ENCODE measurements at places on chromosomes 13 and 19.

- DNase-seq: no peak
Observed at GRCh38 chr13:62137629-62138405, 722.2 kb upstream of the PCDH20 start.

DNA sequence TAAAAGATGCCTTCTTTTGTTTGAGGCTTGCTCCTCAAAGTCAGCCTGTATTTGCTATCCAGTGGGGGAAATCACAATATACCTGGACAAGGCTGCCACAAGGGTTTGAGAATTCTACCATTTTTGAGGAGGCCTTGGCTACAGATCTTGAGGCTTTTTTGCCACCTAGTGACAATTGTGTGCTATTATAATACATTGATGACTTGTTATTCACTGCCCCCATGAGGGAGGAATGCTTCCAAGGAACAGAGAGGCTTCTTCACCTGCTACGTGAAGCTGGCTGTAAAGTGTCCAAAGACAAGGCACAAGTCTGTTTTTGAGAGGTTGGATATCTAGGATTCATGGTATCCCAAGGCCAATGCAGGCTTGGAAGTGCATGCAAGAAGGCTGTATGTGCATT is 72.5 kb downstream of the ZNF708 start:
- no peak for DNase-seq

- DNase-seq: no peak
Observed at GRCh38 chr13:24997367-24997967, 98.5 kb upstream of the PABPC3 start.

- DNase-seq: peak; percentile 51
Observed at GRCh38 chr19:51427201-51427600, 9.8 kb upstream of the SIGLEC10 start.

DNA sequence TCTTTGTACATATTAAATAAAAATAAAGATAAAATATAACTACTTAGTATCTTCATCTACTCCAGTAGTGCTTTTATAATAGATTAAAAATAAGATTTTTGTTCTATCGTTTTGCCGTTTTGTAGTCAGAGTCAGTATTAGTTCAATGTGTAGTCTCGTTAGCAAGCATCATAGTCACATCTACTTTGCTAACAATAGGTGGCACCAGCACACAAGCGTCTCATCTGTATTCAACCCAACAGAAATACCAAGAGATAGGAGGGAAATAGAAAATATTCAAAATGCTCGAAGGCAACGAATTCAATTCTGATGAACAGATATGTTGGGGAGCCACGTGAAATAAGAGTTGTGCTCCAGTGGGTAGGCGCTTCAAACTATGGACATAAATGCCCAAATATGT is 21.4 kb upstream of the MICU2 start:
- DNase-seq: no peak

- DNase-seq: no peak
Observed at GRCh38 chr13:51222686-51223559, 725 bp downstream of the FAM124A start.

- DNase-seq: peak; percentile 27
Observed at GRCh38 chr19:44644402-44645016, 799 bp downstream of the PVR start.

DNA sequence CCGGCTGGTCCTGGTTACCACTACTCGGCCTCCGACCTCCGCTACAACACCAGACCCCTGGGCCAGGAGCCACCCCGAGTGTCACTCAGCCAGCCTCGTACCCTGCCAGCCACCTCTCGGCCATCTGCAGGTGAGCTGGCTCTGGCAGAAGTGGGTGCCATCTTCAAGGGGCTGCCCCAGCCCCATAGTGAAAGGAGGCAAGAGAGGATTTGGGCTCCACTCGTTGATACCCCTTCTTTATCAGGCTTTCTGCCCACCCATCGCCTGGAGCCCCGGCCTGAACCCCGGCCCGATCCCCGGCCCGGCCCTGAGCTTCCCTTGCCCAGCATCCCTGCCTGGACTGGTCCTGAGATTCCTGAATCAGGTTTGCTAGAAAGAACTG is 7.1 kb downstream of the LTBP4 start:
- DNase-seq: no peak

DNA sequence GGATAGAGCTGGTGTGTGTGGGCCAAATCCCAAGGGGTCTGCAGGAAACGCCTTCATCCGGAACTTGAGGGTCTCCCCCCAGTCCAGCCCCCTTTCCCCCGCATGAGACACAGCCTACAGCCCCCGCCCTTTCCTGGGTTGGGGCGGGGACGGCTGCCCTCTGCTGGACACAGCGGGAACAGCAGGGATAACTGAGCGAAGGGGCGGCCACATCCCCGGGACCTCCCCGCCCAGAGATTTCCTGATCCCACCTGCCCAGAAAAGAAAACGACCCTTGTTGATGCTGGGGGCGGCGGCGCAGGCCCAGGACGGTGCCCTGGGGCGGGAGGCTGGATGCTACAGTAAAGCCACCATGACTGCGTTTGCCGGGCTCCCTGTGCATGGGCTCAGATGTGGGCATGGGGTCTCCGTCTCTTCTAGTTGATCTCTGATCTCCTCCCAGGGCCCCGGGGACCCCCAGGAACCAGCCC is 14.2 kb downstream of the ONECUT3 start:
- DNase-seq: peak; percentile 87

DNA sequence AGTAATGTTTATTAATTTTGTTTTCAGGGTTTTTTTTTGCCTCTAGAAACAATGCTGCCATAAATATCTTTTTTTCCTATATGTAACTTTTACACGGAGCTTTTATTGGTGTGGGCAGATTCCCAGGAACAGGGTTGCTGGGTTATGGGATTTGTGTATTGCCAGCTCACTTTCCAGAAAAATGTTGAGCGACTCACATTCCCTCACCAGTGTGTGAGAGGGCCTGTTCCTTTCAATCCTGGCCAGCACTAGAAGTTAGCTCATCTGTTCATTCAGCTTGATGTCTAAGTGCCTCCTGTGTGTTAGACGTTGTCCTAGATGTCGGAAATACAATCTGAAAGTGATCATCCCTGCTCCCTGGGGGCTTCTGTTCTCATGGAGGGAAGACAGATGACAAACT is 2.6 kb downstream of the ZNF71 start:
- DNase-seq: no peak

GRCh38 chr13:42654212-42654611 is 80.3 kb downstream of the TNFSF11 start:
- no peak for DNase-seq

DNA sequence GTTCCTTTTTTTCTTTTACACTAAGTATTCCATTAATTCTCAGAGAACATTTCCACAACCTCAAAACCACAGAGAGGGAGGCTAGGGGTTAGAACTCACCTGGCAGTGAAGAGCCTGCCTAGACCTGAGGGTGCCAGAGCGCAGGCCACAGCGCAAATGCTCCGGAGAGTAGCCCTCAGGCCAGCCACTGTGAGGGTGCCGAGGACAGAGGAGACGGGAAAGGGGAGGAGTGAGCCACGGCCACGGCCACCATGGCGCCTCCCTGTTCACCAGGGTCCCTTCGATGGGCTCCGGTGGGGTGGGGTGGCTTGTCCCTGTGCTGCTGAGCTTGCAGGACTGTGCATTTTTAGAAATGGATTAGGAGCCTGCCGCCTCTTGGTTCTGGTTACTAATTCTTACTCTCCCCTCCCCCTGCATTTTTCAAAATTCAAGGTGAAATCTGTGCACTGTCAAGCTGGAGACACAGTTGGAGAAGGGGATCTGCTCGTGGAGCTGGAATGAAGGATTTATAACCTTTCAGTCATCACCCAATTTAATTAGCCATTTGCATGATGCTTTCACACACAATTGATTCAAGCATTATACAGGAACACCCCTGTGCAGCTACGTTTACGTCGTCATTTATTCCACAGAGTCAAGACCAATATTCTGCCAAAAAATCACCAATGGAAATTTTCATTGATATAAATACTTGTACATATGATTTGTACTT is 58.8 kb downstream of the GGACT start:
- DNase-seq: no peak

GRCh38 chr13:64413529-64413928 is 2816.6 kb downstream of the PCDH9 start:
- no peak for DNase-seq

DNA sequence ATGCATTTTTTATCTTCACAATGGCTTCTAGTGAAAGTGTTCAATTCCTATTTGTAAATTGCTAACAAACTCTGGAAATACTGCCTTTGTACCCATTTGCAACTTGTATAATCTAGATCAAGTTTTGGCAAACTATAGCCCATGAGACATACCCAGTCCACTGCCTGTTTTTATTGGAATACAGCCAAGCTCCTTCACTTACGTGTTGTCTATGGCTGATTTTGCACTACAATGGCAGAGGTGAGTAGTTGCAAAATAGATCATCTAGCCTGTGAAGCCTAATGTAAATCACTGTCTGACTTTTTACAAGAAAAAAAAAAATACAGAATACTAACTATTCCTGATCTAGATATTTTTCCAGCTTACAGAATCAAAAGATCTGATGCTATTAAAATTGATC is 37.1 kb downstream of the DZIP1 start:
- no peak for DNase-seq

GRCh38 chr19:33445442-33446329 is 72.2 kb downstream of the CEBPG start:
- peak; percentile 41 for DNase-seq

DNA sequence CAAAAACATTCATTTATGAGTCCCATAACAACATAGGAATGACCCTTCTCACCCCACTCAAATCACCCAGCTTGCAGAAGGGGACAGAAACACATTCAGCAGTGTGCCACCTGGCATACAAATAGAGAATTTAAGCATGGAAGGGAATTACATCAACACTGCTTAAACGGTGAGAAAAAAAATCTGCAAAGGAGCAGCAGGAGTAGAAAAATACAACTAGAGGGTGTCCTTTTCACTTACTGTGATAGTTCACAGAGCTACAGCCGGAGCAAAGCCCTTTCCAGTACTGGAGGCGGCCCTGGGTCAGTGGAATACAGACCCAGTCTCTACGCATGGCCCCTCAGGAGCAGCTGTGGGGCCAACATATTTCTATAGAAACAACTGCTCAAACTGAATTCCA is 764.3 kb upstream of the ARGLU1 start:
- no peak for DNase-seq

- no peak for DNase-seq
Observed at GRCh38 chr13:49064476-49064875, 88.8 kb downstream of the FNDC3A start.

DNA sequence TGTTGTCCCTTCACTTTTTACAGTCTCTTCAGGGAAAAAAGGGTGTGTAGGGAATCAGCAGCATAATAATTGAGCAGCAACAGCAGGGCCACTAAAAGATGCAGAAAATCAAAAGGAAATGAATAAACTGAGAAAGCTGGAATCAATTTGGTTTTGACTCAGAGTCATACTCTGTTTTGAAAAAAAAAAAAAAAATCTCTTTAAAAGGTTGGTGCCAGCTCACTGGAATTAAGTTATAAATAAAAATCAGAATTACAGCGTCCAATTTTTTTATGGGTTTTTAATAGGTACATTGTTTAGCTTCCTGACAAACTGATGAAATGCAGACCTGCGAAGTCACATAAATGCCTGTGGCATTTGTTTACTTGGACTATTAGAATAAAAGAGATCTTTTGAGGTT is 231.9 kb downstream of the COG6 start:
- DNase-seq: no peak

DNA sequence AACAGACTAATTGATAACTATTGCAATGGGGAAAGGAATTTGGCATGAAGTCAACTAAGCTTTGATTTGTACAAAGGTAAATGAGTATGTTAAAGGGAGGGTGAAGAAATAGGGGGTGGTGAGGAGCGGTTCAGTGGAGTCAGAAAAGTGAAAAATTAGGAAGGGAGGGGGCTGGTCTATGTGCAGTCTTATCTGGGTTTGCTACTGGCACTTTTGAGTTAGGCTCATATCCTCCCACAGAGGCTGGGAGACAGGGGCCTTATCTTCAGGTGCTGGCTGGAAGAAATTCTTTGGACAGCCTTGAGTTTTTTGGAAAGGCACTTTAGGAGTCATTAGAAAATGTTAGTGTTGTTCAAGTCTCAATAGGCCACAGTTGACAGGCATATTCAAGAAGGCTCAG is 11.1 kb downstream of the ZNF302 start:
- no peak for DNase-seq

DNA sequence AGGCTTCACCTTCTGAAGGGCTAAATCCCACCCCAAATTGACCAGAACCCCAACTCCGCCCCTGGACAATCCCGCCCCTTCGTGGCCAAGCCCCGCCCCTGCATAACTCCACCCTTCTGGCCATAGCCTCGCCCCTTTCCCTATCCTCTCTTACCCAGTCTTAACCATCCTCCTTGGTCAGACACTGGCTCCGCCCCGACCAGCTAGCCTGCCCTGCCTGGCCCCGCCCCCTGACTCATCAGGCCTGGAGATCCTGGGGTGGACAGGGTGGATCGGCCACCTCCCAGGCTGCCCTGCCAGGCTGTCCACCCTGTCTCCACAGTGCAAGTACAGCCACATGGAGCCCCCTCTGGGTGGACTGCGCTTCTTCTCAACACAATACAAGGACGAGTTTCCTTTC is 8.0 kb upstream of the ZNF358 start:
- DNase-seq: peak; percentile 86
